ENCODE measurements at places on chromosomes 1 and 21.

DNA sequence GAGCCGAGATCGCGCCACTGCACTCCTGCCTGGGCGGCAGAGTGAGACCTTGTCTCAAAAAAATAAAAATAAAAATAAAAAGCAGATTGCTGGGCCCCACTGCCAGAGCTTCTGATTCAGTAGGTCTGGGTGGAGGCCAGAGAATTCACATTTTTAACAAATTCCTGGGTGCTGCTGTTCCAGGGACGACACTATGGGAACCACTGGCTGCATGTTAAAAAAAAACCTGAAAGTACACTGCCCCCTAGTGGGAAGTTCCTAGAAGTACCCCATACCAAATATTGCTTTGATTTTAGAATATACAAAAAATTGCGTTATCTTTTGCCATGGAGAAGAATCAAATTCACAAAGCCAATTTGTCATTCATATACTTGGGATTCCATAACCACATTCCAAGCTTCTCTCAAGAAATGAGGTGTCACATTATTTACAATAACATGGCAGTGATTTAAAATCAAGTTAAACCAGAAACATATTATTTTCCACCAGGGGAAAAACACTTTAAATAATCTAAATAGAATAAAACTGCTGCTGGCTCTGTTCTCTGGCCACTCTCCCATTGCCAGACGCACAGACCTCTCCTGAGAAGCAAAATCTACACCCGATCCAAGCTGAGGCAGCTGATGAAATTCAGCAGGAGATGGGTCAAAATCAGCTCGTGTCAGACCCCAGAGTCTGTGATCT is 27.4 kb downstream of the SYF2 start:
- no peak for DNase-seq

GRCh38 chr21:42252778-42253340 is 33.9 kb downstream of the ABCG1 start:
- DNase-seq, result no peak

- DNase-seq, result no peak
These were observed 47.2 kb upstream of the PRMT6 start for GRCh38 chr1:107009281-107009680.

DNA sequence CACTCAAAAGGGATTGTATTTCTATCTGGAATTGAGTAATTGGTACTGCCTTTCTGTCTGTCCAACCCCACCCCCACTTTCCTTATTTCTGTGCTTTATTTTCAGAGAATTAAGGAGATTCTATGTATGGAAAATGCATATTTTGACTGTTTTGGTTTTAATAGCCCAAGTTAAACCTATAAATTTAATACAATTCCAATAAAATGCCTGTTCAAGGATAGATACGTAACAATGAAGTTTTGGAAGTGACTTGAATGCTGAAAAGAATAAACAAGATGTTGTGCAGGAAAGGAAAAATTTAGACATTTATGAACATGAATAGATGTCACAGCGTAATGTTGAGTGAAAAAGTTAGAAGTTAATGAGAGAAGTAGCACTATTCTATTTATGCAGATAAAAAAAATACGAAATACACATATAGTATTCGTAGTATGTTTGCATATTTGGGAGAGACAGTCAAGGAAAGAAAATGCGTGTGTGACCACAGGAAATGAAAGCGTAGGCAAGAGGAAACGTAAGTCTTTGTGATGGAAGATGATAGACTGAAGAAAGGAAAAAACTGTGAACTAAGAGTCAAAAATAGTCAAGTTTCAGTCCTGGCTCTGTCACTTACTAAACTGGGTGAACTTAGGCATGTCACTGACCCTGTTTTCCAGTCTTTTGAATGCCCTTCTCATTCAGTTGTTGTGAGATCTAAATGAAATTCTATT is 62.1 kb downstream of the MEF2D start:
- no peak for DNase-seq

DNA sequence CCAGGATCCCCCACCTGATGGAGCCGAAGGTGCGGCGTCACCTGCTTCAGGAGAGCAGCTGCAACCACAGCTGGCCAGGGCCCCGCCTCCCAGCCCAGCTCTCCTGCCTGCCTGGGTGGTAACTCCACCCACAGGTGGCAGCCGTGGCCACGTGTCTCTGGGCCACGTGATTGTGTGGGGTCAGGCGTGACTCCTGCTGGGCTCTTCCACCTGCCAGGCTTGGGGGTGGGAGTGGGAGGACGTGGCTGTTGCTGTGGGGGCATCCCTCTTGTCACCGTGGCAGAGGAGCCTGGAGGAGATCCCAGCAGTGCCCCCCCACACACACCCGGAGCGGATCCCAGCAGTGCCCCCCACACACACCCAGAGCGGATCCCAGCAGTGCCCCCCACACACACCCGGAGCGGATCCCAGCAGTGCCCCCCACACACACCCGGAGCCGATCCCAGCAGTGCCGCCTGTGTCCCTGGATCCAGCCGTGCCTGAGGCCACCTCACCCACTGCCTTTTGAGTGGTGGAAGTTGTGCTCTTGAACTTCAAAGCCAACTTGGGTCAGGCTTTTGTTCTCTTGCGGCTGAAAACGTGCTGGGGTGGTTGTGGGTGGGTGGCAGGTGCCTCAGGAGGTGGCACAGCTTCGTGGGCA is 32.2 kb downstream of the POFUT2 start:
- no peak for DNase-seq

GRCh38 chr1:29856340-29857114 is 620.2 kb downstream of the PTPRU start:
- DNase-seq, result no peak

DNA sequence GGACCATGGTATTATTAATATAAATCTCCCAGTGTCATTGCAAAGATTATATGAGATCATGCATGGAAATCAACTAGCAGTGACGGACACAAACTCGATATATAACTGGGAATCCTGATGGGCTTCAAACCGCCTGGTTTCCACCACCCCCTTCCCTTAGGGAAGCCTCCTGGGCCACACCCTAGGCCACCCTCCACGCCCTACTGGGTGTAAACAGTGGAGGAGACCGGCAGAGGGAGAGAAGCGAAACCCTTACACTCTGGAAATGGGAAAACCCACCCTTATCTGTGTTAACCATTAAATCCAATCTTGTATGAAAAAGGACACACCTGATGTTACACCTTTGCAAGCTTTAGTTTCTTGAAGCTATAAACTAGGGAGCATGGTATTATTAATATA is 595 bp upstream of the ZNHIT6 start:
- no peak for DNase-seq

GRCh38 chr1:64173336-64173940 is 30.0 kb upstream of the UBE2U start:
- DNase-seq, result no peak

GRCh38 chr1:24558902-24559791 is 3.3 kb downstream of the NCMAP start:
- DNase-seq, result no peak

GRCh38 chr1:11800756-11801433 is 4.9 kb downstream of the MTHFR start:
- DNase-seq, result no peak

DNA sequence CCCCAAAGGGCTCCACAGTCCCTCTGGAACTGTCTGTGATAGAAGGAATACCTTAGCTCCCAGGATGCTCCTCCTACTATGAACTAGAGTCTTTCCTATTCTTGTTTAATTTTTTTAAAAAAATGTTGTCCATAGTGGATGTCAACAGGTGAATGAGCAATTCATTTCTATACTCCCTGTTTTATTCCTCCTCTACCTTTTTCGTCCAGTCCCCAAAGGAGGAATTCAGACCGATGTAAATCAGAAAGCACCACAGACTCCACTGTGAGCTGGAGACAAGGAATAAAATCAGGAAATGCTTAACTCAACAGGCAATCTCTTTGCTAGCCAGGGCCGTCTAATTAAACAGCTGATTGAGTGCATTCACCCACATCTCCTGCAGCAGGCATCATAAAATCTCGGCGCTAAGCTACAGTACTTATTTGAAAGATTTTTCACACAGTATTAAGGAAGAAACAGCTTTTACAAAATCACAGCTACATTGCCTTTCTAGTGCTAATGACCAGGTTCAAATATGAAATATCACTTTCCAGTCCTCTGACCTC is 381.6 kb downstream of the SIPA1L2 start:
- no peak for DNase-seq

DNA sequence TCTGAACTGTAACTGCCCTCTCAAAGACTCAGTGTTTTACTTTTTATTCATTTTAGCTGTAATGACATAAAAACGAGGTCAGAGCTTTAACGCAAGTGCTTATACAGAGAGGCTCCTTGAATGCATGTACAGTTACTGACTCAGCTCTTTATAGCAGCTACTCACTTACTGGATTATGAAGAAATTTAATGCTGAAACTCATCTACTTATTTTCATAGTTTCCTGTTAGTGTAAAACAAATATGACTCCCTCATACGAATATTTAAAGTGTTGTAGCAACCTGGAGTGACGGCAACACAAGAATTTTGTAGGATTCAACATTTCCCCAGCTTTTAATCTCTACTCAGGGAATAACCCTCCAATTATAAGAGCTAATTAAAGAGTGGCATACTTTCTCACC is 32.7 kb downstream of the ADSS2 start:
- DNase-seq, result no peak

GRCh38 chr1:212158912-212159796 is 123.6 kb downstream of the DTL start:
- DNase-seq, result no peak

DNA sequence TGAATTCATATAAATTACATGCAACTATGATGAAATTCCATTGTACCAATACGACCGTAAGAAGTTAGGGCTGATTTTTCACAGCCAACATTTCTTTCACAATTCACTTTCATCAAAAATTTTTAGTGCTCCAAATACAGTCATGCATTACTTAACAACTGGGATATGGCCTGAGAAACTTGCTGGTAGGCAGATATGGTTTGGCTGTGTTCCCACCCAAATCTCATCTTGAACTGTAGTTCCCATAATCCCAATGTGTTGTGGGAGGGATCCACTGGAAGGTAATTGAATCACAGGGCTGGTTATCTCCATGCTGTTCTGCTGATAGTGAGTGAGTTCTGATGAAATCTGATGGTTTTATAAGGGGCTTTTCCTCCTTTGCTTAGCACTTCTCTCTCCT is 244.4 kb downstream of the AKT3 start:
- DNase-seq, result no peak

- no peak for DNase-seq
These were observed 29.4 kb upstream of the IFNLR1 start for GRCh38 chr1:24216276-24217074.

GRCh38 chr1:97145321-97145956 is 423.9 kb downstream of the PTBP2 start:
- no peak for DNase-seq

- no peak for DNase-seq
These were observed 817.9 kb downstream of the BRINP3 start for GRCh38 chr1:189659731-189660130.

GRCh38 chr1:94773931-94774422 is 46.2 kb upstream of the SLC44A3 start:
- DNase-seq, result no peak

- DNase-seq, result no peak
These were observed 49.7 kb upstream of the RAP1A start for GRCh38 chr1:111569913-111570312.

GRCh38 chr1:2474933-2475371 is 1.1 kb upstream of the PLCH2 start:
- no peak for DNase-seq

DNA sequence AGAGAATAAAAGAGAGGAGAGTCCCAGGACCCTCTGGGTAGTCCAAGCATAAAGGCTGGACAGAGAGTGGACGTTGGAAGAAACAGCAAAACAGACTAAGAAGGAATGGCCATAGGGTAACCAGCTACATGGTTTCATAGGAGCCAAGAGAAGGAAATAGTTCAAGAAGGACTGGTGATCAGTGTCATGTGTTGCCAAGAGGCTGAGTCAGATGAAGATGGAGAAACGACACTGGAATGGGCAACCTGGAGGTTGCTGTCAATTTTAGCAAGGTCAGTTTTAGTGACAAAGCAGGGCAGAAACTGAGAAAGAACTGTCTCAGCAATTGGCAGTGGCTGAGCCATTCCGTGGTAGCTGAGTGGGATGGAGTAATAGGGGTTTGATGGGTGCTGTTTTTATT is 41.4 kb downstream of the HMGB4 start:
- no peak for DNase-seq

GRCh38 chr1:28329395-28330153 is 734 bp downstream of the MED18 start:
- DNase-seq, result peak; percentile 24

DNA sequence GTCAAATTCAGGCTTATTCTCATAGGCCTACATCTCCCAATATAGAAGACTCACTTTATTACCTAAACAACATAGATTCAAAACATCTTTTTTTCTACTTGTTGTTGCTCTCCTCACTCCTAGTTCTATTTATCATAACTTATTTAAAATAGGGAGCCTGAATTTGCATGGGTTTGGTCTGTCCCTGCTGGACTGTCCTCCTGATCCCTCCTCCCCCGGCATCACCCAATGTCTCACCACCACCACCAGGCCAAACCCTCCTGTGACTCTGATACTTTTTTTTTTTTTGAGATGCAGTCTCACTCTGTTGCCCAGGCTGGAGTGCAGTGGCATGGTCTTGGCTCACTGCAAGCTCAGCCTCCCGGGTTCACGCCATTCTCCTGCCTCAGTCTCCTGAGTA is 31.8 kb upstream of the MYBPHL start:
- DNase-seq, result no peak

GRCh38 chr21:8994640-8995511 is 1526.5 kb upstream of the TPTE start:
- DNase-seq, result no peak

GRCh38 chr1:97906567-97907241 is 14.1 kb downstream of the DPYD start:
- DNase-seq, result no peak

GRCh38 chr1:119004781-119005180 is 16.6 kb upstream of the TBX15 start:
- no peak for DNase-seq

- no peak for DNase-seq
These were observed 493.7 kb upstream of the C1orf87 start for GRCh38 chr1:60567256-60567655.

- no peak for DNase-seq
These were observed 25.7 kb downstream of the URB1 start for GRCh38 chr21:32367158-32367557.

- DNase-seq, result no peak
These were observed 49.3 kb downstream of the RAB3GAP2 start for GRCh38 chr1:220222939-220223338.

DNA sequence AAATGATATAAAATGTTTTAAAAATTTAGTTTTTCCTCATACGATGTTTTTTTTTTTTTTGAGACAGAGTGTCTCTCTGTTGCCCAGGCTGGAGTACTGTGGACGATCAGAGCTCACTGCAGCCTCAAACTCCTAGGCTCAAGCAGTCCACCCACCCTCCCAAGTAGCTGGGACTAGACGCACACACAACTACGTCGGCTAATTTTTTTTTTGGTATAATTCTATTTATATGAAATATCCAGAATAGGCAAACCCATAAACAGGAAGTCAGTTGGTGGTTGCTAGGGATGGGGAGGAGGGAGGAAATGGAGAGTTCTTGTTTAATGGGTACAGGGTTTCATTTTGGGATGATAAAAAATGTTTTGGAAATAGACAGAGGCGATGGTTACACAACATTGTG is 56.5 kb downstream of the WARS2 start:
- no peak for DNase-seq
